SW 1271 (cell line): ENCODE measurements at places on chromosomes 1 and 21.

- no peak for DNase-seq
These were observed 55.6 kb downstream of the NKAIN1 start for GRCh38 chr1:31183927-31184554.

DNA sequence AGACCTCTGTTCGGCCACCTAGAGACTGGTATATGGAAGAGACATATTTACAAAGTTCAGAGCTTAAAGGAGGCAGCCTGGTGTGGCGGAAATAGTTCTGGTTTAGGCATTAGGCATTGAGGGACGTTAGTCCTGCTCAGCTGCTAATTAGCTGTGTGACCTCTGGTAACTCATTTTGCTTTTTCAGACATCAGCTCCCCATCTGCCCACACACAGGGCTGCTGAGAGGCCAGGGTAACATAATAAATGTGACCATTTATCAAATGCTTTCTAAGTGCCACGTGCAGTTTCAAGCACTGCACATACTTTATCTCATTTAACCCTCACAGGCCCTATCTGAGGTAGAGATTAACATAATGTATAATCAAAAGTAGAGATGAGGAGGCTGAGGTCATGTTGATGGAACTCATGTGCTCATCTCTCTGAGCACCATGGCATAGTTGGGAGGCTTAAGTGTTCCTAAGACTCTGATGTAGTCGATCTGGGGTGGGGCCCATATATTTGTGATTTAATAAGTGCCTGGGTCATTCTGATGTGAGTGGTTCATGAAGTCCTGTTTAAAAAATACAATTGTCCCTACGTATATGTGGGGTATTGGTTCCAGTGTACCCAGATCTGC is 267.2 kb upstream of the PLXNA2 start:
- no peak for DNase-seq

DNA sequence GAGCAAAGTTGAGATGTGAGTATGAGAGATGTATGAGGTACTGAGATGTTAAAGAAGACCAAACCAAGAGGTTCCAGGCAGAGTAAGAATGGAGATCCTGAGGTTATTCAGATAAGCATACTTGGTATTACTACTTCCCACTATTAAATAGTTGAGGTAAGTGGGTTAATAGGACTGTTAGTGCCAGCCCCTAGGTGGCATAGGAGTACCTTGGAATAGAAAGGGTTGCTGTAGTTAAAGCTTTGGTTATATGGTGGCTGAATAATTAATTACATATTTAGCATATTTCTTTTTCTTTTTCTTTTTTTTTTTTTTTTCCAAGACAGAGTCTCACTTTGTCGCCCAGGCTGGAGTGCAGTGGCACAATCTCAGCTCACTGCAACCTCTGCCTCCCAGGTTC is 397.9 kb upstream of the TMPRSS15 start:
- DNase-seq: no peak

DNA sequence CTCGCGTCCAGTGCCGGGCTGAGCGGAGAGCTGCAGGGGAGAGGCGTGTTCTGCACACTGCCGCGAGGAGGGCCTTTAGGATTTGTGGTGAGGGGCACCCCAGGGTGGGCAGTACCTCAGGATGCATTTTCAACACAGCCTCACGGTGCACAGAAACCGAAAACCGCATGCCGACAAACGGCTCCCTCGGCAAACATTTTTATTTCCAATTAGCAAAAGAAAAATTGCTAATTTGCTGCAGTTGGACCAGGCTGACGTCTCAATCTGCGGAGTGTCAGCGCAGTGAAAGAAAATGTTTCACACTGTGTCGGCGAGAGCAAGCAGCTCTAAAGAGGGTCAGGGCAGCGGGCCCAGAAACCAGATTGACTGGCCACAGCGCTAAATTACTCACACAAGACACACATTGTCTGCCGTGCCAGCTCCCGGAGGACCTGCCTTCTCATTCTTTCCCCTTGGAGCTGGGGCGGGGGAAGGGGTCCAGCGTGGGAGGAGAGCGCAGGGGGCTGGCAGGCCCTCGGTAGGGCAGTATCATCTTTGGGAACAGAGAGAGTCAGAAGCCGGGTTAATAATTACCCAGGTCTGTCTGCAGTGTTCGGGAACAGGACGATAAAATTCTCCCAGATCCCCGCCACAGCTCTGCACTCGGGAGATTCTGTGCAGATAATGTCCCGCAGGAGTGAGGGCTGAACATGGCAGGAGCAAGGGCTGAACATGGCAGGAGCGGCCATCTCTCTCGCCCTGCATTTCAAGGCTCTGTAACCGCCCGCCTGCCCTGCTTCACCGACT is 150.2 kb downstream of the PRDM16 start:
- DNase-seq: no peak

DNA sequence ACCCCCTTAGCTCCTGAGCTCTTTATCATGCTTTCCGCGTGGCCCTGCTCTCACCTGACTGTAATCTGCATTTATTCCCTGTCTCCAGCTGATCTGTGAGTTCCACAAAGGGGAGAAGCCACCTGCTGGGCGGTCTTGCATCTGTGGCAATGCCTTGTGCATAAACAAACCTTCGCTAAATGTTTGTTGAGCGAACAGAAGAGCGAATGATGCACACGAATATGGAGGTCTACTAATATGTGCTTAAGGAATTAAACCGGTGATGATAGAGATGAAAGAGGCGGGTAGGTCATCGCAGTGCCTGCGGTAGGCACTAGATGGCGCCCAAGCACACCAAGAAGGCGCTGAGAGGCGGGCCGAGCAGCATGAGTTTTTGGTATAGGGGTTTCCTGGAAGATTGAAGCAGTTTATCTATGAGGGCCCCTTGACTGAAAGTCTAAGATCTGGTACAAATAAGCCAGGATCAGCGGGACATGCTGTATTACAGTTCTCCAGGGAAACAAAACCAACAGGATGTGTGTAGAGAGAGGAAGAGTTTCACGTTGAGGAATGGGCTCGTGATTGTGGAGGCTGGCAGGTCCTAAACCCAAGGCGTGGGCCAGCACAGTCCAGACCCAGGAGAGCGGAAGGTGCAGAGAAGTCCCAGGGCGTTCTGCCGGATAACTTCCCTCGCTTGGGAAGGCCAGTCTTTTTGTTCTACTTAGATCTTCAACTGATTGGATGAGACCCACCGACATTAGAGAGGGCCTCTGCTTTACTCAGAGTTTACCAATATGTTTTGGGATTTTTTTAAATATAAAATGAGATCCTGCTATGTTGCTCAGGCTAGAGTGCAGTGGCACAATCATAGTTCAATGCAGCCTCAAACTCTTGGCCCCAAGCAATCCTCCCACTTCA is 34.7 kb downstream of the TOMM20 start:
- DNase-seq: no peak

DNA sequence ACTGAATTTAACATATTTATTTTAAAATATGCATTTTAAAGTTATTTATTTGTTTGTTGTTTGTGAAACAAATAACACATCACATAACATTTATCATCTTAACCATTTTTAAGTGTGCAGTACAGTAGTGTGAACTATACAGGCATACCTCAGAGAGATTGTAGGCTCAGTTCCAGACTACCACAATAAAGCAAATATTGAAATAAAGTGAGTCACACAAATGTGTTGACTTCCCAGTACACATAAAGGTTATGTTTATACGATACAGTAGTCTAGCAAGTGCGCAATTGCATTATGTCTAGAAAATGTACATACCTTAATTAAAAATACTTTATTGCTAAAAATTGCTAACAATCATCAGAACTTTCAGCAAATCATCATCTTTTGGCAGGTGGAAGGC is 739.4 kb upstream of the ADGRL4 start:
- no peak for DNase-seq

- DNase-seq: no peak
These were observed 38.4 kb downstream of the SPEN start for GRCh38 chr1:15885701-15886610.

- DNase-seq: no peak
These were observed 4.3 kb downstream of the TRABD2B start for GRCh38 chr1:47992720-47993415.

DNA sequence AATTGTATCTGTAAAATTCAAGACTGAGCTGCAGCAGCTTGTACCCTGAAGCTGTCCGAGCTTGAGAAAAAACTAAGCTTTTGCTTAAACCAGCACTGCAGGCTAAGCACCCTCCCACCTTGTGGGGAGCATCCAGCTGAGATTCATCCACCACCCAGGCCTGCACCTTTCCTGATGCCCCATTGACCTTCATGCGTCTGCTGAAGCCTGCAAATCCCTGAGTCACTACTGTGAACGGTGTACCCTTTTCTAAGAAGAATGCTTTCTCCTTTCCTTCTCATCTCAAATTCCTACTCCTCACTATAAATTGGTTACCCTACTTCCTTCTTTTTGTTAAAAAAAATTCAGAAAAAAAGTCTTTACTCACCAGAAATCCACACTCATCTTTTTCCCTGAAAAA is 90.9 kb upstream of the RGS18 start:
- DNase-seq: no peak

- no peak for DNase-seq
These were observed 956 bp upstream of the SCAF4 start for GRCh38 chr21:31732597-31733550.

- DNase-seq: no peak
These were observed 91.5 kb downstream of the MRPL37 start for GRCh38 chr1:54291276-54292001.

DNA sequence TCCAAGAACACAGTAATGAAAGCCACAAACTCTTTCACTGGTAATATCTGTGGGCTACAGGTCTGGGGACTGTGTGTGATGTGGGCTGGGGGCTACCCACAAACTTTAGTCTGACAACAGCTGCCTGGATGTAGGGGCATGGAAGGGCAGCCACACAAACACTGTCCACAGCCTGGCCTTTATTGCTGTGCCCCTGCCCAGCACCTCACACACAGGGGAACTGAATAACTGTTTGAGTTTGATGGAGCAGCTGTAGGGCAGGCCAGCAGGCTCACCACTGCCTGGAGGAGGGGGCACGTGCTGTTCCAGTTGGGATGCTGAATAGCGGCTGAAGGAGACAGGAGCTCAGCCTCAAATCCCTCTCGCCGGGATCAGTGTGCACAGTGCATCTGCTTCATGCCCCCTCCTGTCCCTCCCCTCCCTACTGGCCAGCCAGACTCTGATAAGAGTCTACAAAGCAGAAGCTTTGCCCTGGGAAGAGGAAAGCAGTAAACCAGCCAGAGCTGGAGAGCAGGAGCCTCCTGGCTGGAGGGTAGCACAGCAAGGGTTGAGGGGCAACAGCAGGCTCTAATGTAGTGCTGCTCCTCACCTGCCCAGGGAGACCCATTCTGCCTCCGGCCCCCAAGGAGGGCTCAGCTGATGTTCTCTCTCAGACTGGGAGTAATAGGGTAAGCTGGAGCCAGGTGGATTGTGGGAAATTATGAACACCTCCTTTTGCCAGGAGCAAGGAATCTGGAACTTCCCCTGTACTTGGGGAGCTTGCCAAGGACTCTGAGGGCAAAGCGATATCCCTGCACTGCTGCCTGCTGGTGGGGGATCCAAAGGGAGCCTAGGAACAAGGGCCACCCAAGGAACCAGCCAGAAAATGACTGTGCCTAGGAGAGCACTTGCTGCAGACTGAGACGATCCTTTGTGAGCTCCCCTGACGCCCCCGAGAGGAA is 70.2 kb upstream of the GOLT1A start:
- DNase-seq: no peak

DNA sequence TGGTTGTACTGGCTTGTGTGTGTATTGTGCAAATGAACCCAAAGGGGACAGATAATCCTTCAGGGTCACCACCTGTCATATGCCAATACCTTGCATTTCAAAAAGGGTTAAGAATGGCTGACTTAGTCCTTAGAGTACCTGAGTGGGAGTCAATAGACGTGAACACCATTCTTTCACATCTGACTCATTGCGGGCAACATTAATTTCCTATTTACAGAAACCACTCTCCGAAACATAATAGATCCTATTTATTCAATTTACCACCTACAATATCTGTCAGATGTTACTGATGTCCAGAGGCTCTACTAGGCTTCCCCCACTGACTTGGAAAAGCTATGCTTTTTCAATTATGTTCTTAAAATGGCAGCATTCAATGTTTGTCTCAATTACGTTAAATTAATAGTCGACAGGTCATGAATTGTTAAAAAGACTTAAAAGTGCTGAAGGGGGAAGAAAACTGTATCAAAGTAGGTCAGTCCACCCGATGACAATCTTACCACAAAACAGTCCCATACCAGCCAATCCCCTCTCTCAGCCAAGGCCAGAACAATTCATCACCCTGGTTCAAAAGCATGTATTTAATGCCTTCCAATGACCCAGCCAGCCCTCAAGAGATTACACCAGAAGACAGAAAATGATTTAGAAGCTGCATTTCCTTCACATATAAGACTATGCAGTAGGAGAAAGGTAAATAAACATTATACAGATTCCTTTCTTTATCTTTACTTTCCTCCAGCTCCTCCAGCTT is 48.6 kb upstream of the PLA2G2C start:
- no peak for DNase-seq

- DNase-seq: no peak
These were observed 281.2 kb upstream of the PLXNA2 start for GRCh38 chr1:208525417-208525816.

DNA sequence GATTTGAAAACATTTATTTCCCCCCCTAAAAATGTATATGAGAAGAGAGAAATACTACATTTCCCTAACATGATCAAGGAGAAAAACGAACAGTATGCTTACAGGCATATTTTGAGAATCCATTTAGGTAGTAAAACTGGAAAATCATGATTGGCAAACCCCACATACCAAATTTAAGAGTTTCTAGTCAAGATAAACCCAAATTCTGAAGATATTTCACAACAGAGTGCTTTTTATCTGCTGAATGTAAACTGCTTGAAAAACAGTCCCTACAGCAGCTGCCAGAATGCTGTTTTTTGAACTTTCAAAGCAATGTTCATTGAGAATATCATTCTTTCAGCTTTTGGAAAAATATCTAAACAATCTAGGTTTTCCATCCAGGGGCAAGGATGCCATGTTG is 31.0 kb downstream of the ASH1L start:
- no peak for DNase-seq

GRCh38 chr1:150808121-150808520 is at the start of gene CTSK:
TSS of gene CTSK (minus strand) at chr1:150808260. CDS start at chr1:150806805, 1,455 bp downstream.
- DNase-seq: no peak

DNA sequence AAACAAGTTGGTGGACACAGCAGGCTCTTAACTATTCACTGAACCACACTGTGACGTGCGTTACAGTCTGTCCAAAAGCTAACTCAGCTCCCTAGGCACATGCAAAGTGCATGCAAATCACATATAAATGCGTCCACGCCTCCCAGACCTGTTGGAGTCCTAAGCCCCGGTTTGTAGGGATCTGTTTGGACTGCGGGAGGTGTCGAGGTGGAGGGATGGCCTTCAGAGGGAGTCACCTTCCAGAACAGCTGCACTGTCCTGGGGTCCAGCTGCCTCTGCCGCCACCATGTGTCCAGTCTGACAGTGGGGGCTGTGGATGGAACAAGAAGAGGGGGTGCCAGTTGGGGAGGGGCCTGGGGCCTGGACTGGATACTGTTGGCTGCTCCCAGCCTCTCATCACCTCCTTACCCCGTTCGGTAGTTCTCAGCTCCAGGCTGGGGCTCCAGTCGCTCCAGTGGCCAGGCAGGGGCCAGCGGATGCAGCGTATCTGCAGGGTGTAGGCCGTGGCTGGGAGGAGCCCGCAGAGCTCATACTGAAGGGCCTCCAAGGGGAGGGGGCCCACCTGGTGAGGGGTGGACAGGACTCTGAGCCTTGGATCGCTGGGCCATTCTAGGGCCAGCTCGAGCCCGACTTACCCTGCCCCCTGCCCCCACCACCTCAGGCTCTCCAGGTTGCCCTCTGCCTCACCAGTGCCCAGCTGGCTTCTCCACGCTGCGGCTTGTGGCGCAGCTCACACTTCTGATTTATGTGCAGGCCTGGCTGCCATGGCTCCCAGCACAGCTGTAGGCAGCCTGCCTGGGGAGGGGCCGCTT is 7.9 kb upstream of the MRPS15 start:
- DNase-seq: no peak

GRCh38 chr1:25073640-25074270 is 143.7 kb upstream of the RUNX3 start:
- no peak for DNase-seq

- DNase-seq: no peak
These were observed 3.0 kb upstream of the CPLANE2 start for GRCh38 chr1:16239972-16240491.
